ENCODE measurements at places on chromosomes 5 and 9. TPM values are rescaled to one million over a fixed set of nuclear protein-coding genes. Genes with fewer than 3 reads are reported as not detected.

- DNase-seq: no peak
These were observed 118.9 kb upstream of the CCDC180 start for GRCh38 chr9:97188545-97188944.

GRCh38 chr9:80899208-80899607 is 790.1 kb downstream of the TLE1 start:
- no peak for DNase-seq

DNA sequence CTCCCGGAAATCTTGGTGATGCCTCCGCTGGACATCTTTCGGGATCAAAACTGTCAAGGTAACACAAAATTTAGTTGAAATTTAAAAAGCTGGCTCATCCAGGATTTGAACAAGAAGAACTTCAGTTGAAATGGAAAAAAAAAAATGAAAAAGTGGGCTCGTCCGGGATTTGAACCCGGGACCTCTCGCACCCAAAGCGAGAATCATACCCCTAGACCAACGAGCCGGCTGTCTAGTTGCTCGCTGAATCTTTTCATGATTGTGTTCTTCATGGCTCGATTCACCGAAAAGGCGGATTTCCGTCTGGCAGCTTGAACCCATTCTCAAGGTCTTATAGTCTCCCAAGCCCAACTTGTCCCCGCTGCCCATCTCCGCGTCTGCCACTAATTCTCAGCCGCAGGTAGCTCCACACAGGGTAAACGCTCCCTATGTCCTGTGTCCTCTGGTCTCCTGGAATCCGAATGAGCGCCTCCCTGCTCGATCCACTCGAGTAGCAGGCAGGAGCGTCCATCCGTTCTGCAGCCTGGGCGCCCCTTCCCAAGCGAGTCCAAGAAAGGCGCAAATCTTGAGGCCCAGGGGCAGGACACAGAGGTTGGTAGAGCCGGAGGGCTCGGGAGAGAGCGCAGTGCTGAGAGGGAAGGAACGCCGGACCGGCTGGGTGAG is 16.2 kb downstream of the TRIM7 start:
- DNase-seq: peak; percentile 57

GRCh38 chr9:88521308-88521707 is 13.7 kb upstream of the NXNL2 start:
- no peak for DNase-seq

- no peak for DNase-seq
These were observed 34.8 kb downstream of the SNX24 start for GRCh38 chr5:122880170-122880689.

GRCh38 chr5:157160001-157160400 is 6.1 kb downstream of the GARIN3 start:
- DNase-seq: no peak

GRCh38 chr5:82375488-82376244 is 97.5 kb upstream of the RPS23 start:
- no peak for DNase-seq

- no peak for DNase-seq
These were observed 18.9 kb downstream of the CLPTM1L start for GRCh38 chr5:1325870-1326531.

DNA sequence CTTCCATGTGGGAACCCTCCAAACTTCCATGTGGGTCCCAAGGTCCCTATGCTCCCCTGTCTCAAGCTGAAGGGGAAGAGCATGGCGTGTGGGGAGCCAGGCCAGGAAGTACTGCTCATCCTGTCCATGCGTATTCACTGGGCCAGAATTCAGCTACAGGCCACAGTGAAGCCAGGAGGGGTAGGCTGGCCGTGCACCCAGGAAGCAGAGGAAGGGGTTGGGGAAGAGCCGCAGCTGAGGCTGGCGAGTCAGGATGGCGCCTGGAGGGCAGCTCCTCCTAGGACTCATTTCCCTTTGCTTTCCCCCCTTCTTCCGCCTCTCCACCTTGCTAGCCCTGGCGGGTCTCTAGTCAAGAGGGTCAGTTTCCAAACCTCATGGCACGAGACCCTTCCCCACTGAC is 57.4 kb downstream of the ROPN1L start:
- DNase-seq: no peak

GRCh38 chr9:89789922-89790510 is 185.2 kb downstream of the GADD45G start:
- DNase-seq: no peak

GRCh38 chr5:60959156-60959555 is 14.2 kb downstream of the NDUFAF2 start:
- no peak for DNase-seq

DNA sequence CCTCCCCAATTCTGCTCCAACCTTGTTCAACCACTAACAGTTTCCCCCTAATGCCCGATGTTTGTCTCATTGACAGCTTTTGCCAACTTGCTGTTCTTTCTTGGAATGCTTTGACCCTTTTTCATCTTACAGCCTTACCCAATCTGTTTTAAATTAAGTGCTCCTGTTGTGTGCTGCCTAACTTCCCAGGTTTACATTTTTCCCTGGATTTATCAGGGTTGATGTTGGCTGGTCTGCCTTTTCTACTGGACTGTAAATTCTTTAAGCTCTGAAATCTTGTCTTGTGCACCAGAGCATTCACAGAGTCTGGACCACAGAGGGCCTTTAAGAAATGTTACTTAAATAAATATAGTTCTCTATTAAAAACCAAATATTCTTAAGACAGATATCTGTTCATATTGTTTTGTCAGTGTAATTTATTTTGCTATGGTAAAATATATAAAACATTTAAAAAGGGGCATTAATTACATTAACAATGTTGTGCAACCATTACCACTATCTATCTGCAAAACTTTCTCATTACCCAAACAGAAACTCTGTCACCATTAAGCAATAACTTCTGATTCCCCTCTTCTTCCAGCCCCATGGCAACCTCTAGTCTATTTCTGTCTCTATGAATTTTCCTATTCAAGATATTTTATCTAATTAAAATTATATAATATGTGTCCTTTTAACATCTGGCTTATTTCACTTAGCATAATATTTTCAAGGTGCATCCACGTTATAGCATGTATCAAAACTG is 73.0 kb downstream of the OSTF1 start:
- DNase-seq: no peak

DNA sequence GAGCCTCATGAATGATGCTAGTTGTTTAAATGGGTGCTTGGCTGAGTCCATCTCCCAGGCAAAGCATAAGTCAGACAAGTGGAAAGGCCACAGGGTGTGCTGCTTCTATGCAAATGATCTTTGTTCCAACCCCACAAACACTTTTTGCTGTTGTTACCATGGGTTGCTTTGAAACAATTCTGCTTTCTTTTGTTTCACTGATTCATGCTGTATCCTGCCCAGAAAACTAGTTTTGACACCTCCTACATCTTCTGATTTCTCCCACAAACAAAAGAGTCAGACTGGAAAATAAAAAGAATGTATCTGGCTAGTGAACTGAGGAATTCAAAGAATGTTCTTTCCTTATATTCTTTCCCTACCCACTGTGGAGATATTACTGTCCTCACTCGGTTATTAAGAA is 298.6 kb downstream of the DIRAS2 start:
- DNase-seq: no peak

DNA sequence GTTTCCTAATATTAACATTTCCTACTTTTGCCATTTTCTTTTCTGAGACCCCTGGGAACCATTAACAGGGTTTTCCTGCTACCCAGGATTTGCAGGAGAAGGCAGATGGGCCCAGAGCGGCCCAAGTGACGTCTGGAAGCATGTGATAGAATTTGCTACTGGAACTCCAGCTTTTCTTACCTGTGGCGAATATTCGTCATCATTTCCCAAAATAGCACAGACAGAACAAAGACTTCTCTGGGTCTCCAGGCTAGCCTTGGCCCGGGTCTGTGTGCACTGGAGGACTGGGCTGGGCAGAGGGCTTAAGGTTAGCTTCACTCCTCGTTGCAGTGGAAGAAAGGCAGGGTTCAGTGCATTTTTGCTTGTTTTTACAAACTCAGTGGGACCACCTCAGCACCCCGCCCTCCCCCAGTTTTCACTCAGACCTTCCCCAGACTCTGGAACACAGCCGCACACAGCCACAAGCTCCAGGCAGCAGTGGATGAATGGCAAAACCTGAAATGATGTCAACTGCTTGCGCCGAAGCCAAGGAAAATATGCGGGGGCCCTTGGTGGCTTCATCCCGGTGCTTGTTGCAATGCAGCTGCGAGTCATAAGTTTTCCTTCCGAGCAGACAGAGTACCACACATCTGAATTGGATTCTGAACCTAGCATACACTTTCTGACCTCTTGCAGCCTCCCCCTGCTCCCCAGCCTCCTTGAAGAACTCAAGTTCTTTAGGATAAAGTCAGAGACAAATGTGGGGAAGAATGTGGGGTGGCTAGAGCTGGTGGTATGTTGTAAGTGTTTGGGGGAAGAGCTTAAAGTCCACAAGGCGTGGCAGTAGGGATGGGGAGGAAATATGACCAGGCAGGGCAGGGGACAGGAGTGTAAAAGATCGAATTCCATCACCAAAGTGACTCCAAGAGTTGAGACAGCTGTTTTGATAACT is 586.0 kb downstream of the CCDC171 start:
- DNase-seq: peak; percentile 72

DNA sequence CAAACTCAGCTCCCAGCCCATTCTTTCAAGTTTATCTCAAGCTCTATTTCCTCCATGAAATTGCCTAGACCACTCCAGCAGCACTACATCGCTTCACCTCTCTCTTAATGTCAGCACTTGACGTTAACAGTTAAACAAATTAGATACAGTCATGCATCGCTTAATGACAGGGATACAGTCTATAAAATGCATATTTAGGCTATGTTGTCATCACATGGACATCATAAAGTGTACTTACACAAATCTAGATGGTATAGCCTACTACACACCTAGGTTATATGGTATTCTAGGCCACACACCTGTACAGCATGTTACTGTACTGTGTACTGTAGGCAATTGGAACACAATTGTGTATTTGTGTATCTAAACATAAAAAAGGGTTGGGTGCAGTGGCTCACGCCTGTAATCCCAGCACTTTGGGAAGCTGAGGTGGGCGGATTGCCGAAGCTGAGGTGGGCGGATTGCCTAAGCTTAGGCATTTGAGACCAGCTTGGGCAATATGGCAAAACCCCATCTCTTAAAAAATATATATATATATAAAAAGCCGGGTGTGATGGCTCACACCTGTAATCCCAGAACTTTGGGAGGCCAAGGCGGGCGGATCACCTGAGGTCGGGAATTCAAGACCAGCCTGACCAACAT is 13.4 kb upstream of the PCSK5 start:
- DNase-seq: no peak

DNA sequence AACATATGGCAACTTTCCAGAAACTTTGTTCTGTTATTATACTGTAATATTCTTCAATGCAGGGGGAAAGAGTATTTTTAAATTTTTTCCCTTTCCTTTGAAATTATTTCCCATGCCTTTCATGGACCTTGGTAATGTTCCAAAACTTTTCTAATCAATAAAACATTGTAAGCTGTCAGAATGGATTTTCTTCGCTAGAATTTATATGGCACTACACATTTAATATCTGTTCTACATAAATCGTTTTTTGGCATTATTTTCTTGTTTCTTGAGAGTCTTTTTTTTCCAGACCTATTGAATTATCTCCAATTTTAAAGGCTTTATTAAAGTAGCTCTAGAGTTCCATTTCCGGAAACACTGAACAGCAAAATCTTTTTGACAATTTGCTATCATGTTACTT is 249.0 kb downstream of the TMEM167A start:
- no peak for DNase-seq

- DNase-seq: no peak
These were observed 208.8 kb downstream of the SAXO1 start for GRCh38 chr9:18824095-18824666.

The CXCL14 gene
- total RNA-seq: 0.49 TPM

The ARL10 gene
- 6.0 TPM for total RNA-seq

The TEK gene
- 21.7 TPM for total RNA-seq

The HRH2 gene
- total RNA-seq: 47.7 TPM

The MYOT gene
- total RNA-seq: 29.6 TPM

The NPDC1 gene
- total RNA-seq: 63.9 TPM

The FAXDC2 gene
- total RNA-seq: 23.5 TPM

The IFNA2 gene
- total RNA-seq: not detected

The PTPDC1 gene
- total RNA-seq: 7.9 TPM

Measured in left ventricle myocardium inferior (tissue), 1 donor.